ENCODE measurements at places on chromosomes 5 and 9.

- DNase-seq, result no peak
These were observed 146.1 kb upstream of the HMHB1 start for GRCh38 chr5:143665866-143666265.

DNA sequence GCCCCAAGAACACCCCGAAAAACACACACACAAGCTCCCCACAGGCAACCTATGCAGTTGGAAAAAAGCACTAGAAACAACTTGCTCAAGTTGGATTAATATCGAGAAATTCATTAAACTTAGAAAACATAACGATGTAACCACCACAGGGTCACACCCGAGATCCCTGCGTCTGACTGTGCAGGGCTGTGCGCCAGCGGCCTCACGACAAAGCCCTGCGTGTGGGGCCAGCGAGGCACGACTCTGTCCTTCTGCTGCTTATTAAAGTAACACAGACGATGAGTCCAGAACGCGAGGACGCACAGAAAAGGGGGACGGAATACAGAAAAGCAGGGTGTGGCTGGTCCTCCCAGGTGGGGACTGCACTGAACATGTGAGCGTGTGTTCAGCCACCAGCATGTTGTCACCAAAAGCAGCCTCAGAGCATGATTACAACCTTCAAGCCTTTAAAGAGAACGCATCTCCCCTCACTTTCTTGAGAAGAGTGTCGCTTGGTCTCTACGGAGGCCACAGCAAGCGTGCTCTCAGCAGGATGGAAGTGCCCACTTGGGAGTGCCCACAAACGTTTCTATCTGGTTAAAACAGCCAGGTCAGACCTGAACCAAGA is 14.4 kb downstream of the SLC12A7 start:
- no peak for DNase-seq

DNA sequence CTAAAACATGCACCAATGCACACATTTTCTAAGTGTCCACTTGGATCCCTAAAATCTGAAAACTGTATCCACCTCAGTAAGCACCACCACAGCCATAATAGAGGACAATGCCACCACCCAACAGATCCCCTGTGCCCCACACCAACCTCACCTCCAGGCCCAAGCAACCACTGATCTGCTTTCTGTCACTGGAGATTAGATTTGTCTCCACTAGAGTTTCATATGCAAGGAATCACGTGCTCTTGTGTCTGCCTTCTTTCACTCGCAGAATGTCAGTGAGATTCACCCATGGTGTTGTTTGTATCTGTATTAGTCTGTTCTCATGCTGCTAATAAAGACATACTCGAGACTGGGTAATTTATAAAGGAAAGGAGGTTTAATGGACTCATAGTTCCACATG is 216.1 kb upstream of the WWC1 start:
- DNase-seq, result no peak

GRCh38 chr9:3957306-3957705 is 342.6 kb downstream of the GLIS3 start:
- DNase-seq, result no peak

- no peak for DNase-seq
These were observed 57.5 kb upstream of the STK32A start for GRCh38 chr5:147177125-147177840.

- DNase-seq, result no peak
These were observed 7.5 kb upstream of the ZNF367 start for GRCh38 chr9:96425500-96426169.

DNA sequence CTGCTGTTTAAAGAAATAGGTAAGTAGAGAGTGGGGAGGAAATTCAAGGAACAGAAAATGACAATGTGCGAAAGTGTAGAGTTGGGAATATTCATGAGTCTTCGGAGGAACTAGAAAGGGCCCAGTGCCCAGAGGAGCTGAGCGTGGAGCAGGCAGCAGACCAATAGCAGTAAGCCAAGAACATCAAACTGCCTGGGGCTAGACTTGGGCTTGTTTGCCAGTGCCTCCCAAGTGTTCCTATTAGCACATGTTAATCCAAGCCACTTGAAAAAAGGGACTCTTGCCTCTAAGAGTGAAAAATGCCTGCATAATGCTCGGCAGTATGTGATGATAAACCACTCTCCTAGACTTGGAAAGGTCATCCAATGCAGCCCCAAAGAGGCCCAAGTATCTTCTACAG is 1.2 kb upstream of the TAL2 start:
- no peak for DNase-seq

DNA sequence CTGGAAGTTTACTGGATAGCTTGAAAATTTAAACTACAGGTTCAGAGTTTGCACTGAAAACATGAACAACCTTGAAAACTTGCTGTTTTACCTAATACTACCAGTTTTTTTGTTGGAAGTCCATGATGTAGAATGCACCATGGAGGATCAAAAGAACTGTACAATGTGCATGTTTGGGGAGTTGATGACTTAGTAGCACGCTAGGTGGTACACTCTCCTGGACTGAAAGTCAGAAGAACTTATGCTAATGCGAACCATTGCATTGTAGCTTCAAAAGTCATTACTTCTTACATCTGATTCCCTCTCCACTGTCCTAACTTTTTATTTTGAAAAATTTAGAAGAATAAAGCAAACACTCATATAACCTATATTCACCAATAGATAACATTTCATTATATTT is 211.0 kb downstream of the OSTF1 start:
- DNase-seq, result no peak

- peak; percentile 54 for DNase-seq
These were observed 154.3 kb downstream of the PALM2AKAP2 start for GRCh38 chr9:109934136-109934856.

- no peak for DNase-seq
These were observed 9.5 kb upstream of the C9 start for GRCh38 chr5:39373791-39374190.

DNA sequence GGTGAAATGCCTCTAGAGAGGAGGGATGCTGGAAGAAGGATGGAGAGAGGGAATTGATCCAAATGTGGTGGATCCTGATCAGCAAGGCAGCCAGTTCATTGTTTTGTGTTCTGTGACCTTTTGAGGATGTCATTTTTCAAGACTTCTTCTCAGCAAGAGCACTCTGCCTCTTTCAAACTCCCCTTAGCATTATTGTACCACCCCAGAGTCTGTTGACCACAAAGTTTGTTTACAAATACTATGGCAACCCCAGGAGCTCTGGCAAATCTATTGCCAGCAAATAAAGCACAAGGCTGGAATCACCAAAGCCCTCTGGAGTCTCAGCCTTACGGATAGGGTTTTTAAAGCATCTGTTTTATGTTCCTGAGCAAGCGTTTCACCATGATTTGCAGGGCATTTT is 76.2 kb upstream of the SLC1A3 start:
- no peak for DNase-seq

GRCh38 chr5:14598225-14598624 is 16.6 kb downstream of the OTULINL start:
- no peak for DNase-seq

- DNase-seq, result no peak
These were observed 17.0 kb downstream of the NIM1K start for GRCh38 chr5:43209060-43209459.

- DNase-seq, result no peak
These were observed 188.8 kb downstream of the COMMD10 start for GRCh38 chr5:116273448-116274242.

- peak; percentile 62 for DNase-seq
These were observed 1.4 kb downstream of the CHD1 start for GRCh38 chr5:98927242-98927988.

- no peak for DNase-seq
These were observed 4.8 kb downstream of the DNAJB5 start for GRCh38 chr9:34994260-34994899.

- no peak for DNase-seq
These were observed 5.2 kb downstream of the HNRNPAB start for GRCh38 chr5:178209334-178210072.

DNA sequence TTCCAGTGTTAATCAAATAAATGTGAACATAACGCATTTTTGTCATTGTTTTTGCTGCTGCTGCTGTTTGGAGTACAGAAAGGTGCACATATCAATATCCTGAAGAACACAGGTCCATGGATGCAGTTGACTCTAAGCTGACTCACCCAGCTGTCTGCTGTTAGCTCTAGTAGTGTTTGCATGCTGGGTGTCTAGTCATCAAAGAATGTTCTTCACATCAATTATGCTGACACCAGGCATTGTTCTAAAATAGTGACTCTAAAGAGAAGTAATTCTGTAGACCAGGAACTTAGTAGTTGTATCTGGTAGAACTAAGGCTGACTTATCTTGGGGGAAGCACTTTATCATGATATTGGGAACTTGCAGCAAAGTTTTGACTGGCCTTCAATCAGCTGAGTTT is 55.7 kb upstream of the DPYSL3 start:
- no peak for DNase-seq

DNA sequence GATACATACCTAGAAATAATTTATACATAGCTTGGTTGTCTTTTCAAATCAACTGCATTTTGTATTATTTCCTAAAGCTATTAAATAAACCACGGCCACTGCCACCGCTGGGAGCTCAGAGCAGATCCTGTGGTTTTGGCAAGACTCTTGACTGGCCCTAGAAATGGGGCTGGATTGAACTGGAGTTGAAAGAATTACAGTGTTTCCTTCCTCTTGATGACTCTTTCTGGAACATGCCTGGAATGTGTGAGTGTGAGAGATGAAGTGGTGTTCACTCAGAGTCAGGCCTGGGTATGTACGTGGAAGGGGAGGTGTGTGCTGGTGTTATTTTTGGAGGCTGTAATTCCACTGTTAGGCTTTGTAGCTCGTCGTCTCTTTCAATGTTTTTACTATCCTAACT is 45.9 kb downstream of the TEK start:
- no peak for DNase-seq

GRCh38 chr9:38445154-38446043 is 21.1 kb upstream of the IGFBPL1 start:
- no peak for DNase-seq

GRCh38 chr5:6759401-6759800 is 46.2 kb downstream of the TENT4A start:
- DNase-seq, result no peak

DNA sequence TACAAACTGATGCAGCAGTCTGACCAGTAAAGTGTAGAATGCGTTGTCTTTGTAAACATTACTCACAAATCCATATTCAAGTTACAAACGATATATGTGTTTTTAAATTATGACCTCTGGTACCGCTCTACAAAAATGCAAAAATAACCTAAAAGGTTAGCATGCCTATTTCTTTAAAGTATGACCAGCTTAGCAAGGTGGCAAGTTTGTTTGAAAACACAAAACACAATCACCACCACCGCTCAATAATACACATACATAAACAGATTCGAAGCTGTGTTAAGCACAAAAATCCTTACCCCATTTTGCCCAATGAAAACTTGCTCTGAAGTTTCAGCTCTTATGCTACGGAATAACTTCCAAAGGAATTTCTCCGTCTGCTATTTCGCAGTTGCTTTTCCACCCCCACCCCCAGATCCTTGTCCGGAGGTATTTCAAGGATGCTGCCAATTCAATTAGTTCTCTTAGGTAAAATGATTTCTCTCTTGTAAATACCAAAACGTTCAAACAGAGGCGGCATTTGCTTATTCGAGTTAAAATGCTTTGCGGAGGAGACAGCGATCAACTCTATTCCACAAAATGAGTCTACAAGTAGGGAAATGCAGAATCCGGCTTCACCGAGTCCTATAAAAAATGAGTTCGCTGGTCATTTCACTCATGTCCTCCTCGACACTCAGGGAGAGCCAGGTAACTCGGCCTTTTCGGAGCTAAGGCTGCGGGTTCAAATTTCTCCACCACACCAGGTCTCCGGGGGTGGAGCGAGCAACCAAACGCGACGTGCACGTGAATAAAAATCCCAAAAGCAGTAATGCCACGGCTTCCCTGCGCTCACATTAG is 1.2 kb downstream of the HOMER1 start:
- peak; percentile 36 for DNase-seq

- no peak for DNase-seq
These were observed 1.7 kb upstream of the ARRDC3 start for GRCh38 chr5:91384671-91385430.

DNA sequence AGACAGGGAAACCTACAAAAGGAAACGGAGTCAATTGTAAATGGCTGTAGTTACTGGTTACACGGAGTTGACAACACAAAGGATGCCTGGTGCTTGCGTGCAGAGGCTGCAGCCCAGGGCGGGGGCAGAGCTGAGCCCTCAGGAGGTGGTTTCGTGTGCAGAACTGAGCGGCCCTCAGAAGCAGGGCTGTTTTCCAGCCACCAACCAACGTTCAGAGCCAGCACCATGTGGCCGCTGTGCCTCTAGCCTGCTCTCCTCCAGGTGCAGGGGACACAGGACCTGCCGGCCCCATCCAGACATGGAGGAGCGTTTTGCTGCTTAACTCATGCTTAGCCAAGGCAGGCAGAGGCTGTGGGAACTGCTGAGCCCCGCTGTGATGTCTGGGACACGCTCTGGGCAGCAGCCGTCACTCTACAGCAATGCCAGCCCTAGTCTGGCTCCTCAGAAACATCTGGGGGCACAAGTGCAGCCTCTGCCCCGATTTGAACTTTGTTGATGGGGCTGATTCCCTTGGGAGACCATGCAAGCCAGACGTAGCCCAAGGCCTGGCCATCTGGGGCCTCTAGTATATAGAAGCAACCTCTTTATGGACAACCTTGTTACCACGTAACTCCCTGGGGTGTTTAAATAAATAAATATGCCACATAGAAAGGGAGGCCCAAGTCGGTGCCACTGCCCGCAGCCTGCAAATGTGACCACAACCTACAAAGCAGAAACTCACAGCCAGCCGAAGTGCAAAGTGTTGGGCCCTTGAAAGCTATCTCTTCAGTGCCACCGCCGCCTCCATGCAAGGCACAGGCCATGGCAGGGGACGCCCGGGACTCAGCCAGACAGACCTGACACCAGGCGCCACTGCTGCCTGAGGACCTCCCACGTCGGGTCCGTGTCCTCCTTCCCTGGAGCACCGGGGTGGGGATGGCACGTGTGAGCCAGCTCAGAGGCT is 42.1 kb downstream of the NKD2 start:
- no peak for DNase-seq

DNA sequence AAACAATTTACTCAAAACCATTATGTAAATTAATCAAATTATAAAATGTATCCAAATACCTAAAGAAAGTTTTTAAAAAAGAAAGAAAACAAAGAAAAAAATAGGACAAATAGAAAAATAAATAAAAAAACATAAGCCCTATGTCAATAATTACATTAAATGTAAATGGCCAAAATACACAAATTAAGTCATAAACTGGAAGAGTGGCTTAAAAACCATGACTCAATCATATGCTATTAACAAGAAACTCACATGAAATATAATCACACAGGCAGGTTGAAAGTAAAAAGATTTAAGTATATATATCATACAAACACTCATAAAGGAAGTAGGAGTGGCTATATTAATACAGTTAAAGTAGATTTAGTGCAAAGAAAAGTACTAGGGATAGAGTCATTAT is 95.3 kb downstream of the PRELID2 start:
- DNase-seq, result no peak

DNA sequence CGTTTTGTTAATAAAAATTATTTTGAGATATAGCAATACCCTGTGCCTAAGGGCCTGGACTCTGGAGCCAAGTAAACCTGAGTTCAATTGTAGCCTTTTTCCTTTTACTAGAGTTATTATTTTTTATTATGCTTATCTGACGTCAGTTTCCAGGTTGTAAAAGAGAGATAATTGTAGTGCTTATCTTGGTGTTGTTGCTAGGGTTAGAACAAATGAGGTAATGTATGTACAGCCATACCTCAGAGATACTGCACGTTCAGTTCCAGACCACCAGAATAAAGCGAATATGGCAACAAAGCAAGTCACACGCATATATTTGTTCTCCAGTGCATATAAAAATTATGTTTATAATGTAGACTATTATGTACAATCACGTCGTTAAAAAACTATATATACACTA is 215.0 kb downstream of the VPS13A start:
- DNase-seq, result no peak

GRCh38 chr9:112508377-112508776 is 21.8 kb downstream of the KIAA1958 start:
- DNase-seq, result no peak

- no peak for DNase-seq
These were observed 62.9 kb upstream of the ORM1 start for GRCh38 chr9:114259798-114260523.

All from activated T-cell treated with anti-CD3 and anti-CD28 coated beads, Interleukin-2, amount 50 U/mL, for 48 hours (primary cell).